ENCODE measurements at places on chromosomes 5 and 9.

GRCh38 chr9:11194246-11194645, 581.4 kb upstream of the PTPRD start:
- DNase-seq = no peak

DNA sequence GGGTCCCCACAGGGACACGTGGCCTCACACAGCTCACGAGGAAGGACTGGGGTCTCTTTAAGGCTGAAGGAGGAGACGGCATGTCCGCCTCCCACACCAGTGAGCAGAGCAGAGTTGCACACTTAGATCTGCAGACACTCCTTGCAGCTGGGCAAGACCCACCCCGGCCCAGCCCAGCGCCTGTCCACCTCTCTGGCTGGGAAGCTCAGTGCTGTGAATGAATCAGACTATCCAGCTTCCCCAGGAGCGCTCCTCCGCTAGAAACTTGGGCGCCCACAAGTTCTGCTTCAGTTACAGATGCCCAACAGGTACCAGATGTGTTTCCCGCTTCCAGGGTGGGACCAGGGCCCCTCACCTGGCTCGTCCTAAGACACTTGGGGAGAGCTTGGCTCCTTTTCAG, 78.9 kb downstream of the NSUN2 start:
- peak; percentile 2 for DNase-seq

GRCh38 chr9:123614306-123615263, 258.6 kb downstream of the CRB2 start:
- DNase-seq = peak; percentile 22

DNA sequence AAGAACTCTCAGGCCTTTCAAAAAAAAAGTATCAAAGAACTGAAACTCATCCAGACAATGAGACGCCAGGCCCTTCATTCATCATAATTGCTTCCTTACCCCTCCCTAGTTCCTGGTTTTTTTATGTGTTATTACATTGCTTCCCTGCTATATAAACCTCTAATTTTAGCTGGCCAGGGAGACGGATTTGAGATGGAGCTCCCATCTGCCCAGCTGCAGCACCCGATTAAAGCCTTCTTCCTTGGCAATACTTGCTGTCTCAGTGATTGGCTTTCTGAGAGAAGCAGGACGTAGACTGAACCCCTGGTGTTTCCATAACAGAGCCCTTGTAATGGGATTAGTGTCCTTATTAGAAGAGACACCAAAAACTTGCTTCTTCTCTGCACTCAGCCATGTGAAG, 62.4 kb downstream of the BARX1 start:
- DNase-seq = no peak

- peak; percentile 34 for DNase-seq
Observed at GRCh38 chr5:4758550-4758949, 381.6 kb upstream of the ADAMTS16 start.

DNA sequence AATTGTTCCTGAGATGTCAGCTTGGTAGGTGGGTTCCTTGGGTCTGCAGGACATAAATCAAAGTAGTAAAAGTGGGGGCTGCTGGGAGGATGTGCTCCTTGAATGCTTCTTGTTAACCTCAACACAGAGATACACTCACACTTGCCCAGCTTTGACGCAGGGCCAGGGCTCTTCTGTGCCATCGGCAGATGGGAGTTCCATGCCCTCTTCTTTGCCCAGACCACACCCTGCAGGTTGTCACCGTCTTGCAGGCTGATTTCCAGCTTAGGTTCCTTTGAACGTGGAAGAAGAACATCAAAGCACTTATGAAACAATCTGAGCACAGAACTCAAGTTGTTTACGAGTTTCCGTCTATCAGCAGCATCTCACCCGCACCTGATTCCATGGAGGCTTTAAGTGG, 11.0 kb downstream of the DBH start:
- no peak for DNase-seq

- DNase-seq = peak; percentile 5
Observed at GRCh38 chr9:5870691-5871090, 20.0 kb upstream of the MLANA start.

All from NCI-H82 (cell line).